ENCODE measurements at places on chromosomes 4 and X.

- DNase-seq: no peak
Measured at GRCh38 chr4:8117278-8117682, 41.3 kb downstream of the ABLIM2 start.

DNA sequence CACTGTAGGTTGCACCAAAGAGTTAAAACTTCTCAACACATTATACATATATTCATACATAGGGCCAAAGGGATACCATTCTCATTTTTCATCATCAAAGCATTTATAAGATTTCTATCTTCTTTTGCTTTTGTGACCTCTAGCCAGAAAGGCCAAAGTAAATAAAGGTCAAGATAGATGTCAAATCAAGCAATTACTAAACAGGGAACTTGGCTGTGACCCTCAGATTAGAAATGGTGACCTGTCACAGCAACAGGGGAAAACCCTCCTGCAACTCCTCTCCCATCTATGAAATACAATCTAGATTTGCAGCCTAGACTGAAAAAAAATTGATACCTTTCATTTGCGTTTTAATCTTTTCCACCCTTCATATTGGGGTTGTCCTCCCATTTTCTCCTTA lies 225.6 kb upstream of the FAM241A start:
- DNase-seq: no peak

- DNase-seq: no peak
Measured at GRCh38 chrX:13345438-13345837, 25.6 kb upstream of the ATXN3L start.

DNA sequence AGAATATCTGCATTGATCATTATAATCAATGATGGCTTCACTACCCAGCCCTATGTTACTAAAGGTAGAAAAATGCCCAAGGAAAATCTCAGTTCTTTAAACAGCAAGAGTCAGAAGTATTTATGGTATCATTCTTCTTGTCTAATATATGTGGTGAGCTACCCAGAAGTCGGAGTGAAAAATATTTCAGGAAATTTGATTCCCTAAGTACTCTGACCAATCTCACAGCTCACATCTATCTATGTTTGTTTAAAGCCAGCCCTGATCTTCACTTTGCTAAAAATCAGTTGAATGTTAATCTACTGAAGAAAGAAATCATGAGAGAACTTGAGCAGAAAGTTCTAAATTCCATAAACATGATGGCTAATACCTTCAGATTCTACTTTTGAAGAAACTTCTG lies 522.9 kb upstream of the SLIT2 start:
- DNase-seq: no peak

GRCh38 chr4:157014621-157015591 lies 43.3 kb upstream of the PDGFC start:
- no peak for DNase-seq

- DNase-seq: peak; percentile 57
Measured at GRCh38 chr4:186067757-186068385, 1.1 kb upstream of the TLR3 start.

GRCh38 chr4:186707996-186708395 lies 15.7 kb downstream of the FAT1 start:
- no peak for DNase-seq

- DNase-seq: no peak
Measured at GRCh38 chrX:9326369-9326768, 138.5 kb upstream of the TBL1X start.

GRCh38 chr4:173573286-173573685 lies 43.3 kb upstream of the HAND2 start:
- no peak for DNase-seq

DNA sequence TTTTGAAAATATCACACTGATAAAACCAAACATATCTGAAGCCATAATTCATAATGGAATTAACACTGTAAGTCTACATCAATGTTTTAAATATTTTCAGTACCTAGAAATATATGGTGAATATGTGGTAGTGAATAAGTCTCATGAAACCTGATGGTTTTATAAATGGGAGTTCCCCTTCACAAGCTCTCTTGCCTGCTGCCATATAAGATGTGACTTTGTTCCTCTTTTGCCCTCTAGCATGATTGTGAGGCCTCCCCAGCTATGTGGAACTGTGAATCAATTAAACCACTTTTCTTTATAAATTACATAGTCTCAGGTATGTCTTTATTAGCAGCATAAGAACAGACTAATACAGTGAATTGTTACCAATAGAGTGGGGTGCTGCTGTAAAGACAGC lies 536.8 kb upstream of the GALNT7 start:
- DNase-seq: no peak

- peak; percentile 29 for DNase-seq
Measured at GRCh38 chrX:31036895-31037294, 34.9 kb downstream of the FTHL17 start.

- DNase-seq: no peak
Measured at GRCh38 chr4:126986828-126987227, 645.9 kb upstream of the INTU start.

- no peak for DNase-seq
Measured at GRCh38 chrX:130728208-130728607, 174.8 kb downstream of the ENOX2 start.

GRCh38 chr4:110742143-110742542 lies 119.3 kb upstream of the PITX2 start:
- no peak for DNase-seq

DNA sequence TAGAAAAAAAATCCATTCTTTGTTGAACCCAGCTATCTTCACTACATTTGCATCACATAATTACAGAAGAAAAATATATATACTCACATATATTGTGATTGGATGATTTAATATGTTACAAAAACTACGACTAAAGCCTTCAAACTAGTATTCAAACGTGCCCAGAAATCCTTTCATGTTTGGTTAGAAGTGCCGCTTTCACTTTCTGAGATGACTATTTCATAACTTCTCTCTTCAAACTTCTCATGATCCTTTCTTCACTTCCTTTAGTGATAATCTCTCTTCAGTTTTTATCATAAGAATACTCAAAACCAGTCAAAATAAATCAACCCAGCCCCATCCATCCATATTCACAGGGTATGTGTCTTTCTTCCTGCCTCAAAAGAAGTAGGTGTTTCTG lies 50.8 kb upstream of the NAF1 start:
- no peak for DNase-seq

GRCh38 chr4:69239557-69240168 lies 25.1 kb upstream of the UGT2B11 start:
- DNase-seq: no peak

DNA sequence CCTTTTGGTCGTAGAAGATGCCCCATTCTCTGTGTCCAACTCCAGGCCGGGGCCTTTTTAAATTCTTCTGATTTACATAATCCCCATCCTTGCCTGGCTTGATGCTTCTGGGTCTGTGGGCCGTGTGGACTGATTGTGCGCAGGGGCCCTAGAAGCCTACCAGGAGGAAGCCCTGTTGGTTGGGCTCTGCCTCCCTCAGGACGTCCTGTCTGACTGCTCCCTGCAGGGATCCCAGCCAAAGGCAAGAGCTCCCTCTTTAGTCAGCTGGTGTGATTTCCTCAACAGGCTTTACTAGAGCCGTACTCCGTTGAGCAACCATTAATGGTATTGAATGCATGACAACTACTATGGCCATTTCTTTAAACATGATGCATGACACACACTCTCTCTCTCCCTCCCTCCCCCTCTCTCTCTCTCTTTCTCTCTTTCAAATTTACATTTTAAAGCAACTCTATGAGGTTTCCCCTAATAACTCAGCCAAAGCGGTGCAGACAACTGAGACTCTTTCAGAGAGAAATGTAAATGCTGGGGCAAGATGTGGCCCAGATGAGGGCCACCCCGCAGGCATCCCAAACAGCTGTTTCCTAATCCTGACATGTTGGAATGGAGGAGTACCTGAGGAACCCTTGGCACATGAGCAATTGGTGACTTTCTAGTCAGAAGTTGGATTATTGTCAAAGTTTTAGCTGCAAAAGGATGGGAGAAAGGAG lies 117.3 kb downstream of the DRD5 start:
- peak; percentile 59 for DNase-seq

- DNase-seq: no peak
Measured at GRCh38 chr4:79848329-79848728, 224.7 kb downstream of the ANTXR2 start.

DNA sequence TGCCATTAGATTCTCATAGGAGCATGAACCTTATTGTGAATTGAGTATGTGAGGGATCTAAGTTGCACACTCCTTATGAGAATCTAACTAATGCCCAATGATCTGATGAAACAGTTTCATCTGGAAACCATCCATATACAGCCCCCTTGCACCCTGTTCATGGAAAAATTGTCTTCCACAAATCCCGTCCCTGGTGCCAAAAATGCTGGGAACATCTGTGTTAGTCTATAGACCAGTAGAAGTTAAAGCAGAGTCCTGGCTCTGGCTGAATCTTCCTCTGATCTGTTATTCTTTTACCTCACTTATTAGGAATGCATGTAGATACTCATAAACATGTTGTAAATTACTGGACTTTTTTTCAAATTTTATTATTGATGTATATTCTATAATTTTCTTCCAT lies 29.2 kb downstream of the SULT1B1 start:
- DNase-seq: peak; percentile 69

DNA sequence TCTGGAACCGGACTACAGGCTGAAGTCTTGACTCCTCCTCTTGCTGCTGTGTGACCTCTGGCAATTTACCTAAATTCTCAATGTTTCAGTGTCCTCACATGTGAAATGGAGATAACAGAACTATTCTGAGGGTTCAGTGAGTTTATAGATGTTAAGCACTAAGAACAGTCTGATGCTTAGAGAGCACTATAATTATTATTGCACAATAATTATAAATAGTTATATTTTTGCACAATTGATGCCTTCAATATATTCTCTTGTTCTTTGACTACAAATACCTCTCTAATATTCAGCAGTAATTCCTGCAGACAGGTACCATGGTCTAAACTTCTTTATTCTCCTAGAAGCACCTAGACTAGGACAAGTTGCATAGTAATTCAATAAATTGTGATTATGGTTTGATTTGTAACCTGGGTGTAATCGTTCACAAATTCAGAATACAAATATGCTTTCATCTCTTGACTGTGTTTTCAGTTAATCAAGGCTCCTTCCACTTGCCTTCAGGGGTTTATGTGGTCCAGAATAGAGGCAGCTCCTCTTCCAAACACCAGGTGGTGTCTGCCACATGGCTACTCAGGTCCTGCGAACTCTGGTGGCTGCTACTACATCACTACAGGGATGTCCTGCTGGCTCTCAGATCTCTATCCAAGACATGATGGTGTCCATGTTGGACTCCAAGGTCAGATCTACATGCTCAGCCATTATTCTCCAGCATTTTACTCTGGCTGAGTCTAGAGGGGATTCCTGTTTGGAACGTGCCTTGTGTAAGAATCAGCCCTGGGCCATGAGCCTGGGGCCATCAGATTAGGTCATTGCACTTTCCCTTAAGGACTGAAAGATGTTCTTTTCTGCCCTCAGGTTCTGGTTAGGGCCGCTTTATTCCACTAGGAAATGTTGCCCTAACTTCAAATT lies 103.4 kb downstream of the QRFPR start:
- no peak for DNase-seq

- DNase-seq: no peak
Measured at GRCh38 chrX:20140420-20140819, 1.2 kb downstream of the EIF1AX start.

GRCh38 chr4:109945056-109945455 lies 32.4 kb downstream of the EGF start:
- no peak for DNase-seq

DNA sequence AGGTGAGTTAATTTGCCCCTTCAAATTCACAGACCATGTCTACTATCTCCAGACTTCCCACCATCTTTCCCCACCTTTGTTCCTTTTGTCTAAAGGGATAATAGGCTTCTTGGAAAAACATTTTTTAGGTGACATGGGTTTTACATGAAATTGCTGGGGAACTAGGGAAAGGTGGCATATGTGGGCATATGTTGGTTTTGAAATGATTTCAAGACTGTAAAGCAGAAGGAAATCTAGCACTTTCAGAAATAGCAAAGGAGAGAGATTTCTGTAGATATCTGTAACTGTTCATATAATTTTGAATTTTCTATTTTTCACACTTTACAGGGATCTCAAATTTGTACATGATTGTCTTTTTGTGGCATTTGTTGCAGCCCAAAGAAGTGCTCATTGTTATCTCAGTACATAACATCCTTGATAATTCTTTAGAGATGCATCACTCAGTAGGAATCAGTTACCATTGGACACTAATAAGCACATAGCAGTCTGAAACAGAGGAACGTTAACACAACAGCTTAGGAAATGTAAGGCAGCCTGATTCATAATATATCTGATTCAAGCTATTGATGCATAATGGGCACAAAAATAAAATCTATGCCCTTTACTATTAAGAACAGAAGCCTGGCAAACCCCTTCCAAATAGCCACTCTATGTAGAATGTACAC lies 659.7 kb downstream of the CENPC start:
- no peak for DNase-seq

GRCh38 chrX:47191806-47192401 lies 1.7 kb upstream of the UBA1 start:
- DNase-seq: peak; percentile 8

- DNase-seq: no peak
Measured at GRCh38 chr4:6338175-6338950, 68.7 kb downstream of the WFS1 start.

GRCh38 chr4:156329779-156330178 lies 376.1 kb upstream of the CTSO start:
- DNase-seq: no peak

- DNase-seq: no peak
Measured at GRCh38 chr4:56139241-56139827, 190.6 kb downstream of the CEP135 start.

- no peak for DNase-seq
Measured at GRCh38 chr4:140256335-140256734, 102.4 kb upstream of the MAML3 start.

DNA sequence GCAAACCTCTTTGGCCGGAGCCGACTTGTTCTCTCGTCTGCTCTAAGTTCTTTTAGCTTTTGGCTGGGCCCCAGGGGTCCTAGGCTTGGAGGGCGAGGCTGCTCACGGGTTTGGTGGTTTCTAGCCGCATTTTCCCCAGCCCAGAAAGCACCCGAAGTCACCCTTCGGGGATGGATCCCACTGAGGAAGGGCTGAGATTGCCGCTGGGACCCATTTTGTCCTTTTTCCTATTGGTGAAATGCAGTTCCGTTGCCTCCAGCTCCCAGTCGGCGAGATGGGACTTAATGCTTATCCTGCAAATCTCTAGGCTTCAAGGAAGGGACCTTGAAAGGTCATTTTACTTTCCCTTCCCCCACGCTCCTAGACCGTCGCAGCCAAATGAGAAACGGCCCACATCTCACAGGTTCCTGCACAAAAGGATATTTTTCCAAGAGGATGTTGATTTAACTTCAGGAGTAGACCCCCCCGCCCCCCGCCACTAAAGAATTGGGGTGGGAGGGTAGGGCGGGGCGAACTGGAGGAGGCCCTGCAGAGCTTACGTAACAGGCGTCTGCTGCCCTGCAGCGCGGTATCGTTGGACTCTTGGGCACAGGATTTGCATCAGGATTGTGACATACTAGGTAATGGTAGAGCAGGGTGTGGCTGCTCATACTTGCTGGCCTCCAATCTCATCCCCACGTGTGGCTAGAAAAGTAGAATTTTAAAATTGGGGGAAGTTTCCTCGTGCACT lies 564 bp downstream of the PGK1 start:
- peak; percentile 57 for DNase-seq

DNA sequence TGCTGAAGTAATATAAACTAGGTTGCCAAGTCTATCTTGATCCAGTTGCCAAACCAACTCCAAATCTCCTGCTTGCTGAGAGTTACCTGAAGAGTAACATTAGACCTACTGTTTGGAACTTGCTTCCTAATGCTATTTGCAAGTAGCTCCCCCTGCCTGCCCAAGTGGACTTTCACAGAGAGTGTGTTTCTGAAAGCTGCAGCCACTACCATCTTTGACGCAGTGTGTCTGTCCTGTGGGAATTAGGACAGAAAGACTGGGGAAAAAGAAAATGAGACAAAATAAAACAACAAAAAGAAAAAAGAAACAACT lies 195.0 kb upstream of the HS3ST1 start:
- DNase-seq: no peak

Data from eye (tissue), 1 donor.